NCI-H345 (cell line): ENCODE measurements at places on chromosomes 3 and 15.

DNA sequence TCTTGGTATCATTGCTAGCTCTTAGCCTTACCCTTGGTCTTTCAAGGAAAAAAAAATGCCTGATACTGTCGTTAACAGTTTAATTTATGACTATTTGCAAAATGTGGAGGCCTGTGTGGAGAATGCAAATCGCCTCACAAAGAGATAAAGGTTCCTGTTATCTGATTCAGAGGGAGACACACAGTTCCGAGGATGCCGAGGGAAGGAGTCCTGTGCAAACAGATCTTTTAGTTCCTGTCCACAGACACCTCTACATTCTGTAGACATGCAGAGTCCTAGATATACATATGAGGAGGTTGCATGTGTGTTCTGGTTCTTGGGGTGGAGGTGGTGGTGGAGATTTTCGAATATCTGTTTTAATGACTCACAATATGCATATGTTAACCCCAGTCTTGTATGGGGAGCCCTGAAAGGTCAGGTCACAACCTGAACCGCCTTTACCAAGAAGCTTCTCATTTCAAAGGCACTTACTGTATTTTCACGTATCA is 5.7 kb downstream of the NR2F2 start:
- no peak for DNase-seq

DNA sequence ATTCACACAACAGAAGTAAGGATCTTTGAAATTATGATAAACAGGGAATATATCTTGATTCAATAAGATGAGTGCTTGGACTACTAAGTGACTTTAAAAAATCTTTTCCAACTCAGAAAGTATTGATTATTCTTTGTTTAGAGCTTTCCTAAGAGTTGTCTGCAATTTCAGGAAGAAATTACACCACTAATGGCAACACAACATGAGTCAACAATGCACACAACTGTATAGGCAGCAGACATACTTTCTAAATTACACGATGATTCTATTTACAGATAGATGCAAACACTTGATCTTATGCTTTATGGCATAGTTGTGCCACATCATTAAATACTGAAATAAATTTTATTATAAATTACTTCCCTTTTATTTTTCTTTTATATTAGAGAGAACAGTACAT is 4.4 kb downstream of the NAA50 start:
- DNase-seq = no peak

DNA sequence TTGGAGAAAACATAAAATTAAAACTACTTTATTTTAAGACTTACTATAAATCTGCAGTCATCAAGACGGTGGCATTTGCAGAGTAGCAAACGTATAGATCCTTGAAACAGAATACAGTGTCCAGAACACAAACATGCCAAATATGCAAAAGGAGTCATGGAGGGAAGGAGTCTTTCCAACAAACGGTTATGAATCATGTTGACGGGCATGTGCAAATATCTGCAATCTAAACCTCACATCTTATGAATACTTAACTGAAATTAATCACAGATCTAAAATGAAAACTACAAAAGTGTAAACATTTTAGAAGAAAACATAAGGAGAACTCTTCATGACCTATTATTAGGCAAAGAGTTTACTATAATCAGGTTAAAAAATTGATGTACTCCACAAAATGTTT is 69.4 kb downstream of the TFRC start:
- no peak for DNase-seq

- no peak for DNase-seq
Measured at GRCh38 chr15:88744548-88745020, 58.7 kb upstream of the ACAN start.

- DNase-seq = peak; percentile 48
Measured at GRCh38 chr3:49173116-49173791, 1.9 kb downstream of the KLHDC8B start.

GRCh38 chr15:52294881-52295420 is 653 bp downstream of the MYO5C start:
- DNase-seq = no peak

GRCh38 chr3:110384601-110385000 is 687.0 kb upstream of the NECTIN3 start:
- no peak for DNase-seq

GRCh38 chr15:90955624-90956273 is 1.1 kb downstream of the RCCD1 start:
- peak; percentile 35 for DNase-seq

DNA sequence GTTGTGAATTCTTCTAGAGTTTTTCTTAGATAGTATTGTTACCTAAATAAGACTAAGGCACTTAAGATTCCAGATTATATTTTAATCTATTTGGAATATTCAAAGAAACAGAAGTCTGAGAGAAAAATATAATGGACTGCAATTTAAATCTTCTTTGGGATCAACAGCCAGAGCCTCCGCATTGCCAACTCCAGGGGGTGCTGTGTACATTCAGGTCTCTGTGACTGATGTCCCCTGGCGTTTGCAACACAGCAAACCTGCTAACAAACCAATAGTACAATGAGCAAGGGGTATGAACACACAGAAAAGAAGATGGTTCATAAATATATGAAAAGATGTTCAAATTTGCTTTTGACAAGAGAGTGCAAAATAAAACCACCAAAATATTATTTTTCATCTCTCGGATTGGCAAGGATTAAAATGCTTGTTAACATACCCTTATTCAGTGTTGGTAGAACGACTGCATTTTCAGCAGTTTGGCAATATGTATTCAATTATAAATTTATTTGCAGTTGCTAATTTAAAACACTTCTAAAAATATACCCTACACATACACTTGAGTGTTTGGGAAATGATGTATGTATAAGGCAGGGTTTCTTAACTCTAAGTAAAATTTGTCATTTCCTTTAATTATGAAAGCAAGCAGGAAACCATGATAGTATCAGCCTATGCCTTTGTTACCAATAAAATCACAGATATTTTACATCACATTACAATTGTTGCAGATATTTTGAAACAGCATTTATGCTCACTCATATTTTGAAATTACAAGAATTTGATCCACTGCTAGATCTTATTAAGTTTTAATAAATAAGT is 16.1 kb upstream of the TM4SF1 start:
- peak; percentile 63 for DNase-seq

- DNase-seq = no peak
Measured at GRCh38 chr3:13700362-13700761, 151.4 kb downstream of the FBLN2 start.

DNA sequence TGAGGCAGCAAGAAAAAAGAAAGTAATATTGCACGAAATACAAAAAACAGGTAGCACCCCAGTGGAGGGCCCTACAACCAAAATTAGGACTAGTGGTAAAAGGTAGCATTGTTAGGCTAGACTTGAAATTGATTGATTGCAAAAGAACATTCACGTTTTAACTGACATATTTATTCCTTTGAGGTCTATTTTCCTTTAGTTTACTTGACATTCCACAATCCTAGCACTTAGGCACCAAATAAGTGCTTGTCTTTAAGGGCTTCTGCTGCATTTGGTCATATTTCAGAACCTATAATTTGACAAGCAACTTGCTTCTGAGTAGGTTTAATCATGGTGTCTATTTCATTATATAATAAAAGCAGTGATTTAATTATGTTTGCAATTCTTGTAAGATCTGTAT is 642.7 kb upstream of the AGTR1 start:
- no peak for DNase-seq

DNA sequence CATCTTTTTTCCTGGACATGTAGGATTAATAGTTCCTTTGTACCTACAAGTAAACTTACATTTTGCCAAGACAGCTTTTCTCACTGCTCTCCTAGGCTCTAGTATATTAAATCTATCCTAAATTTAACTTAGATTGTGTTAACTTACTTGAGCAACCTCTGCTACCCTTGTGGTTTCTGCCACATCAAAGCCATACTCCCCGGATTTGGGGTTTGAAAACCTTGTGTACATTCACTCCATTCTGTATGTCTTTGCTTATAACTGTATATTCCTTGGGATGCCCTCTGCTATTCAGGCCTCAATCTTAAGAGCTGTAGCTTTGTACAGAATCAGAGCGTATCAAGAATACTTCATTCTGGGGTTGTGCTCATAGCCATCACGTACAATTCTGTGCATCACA is 60.4 kb downstream of the ARIH1 start:
- no peak for DNase-seq

- no peak for DNase-seq
Measured at GRCh38 chr3:65436580-65436979, 602.1 kb downstream of the MAGI1 start.

DNA sequence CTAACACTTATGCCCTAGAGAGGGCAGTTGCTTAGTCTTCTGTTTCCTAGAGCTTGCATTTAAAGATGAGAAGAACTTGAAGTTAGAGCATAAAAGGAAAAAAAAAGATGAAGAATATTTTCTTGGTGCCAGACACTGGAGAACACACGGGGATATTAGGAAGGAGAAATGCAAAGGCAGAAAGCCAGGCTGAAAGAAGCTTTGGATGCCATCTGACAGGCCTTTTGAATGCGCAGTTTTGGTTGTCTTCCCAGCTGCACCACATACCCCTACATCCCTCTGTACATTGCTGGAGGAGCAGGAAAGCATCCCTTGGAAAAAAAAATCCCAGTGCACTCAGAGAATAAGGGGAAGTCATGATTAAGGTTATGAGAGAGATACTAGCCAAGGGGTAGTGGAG is 378.9 kb downstream of the GAP43 start:
- no peak for DNase-seq

- no peak for DNase-seq
Measured at GRCh38 chr15:63970621-63971426, 75.5 kb downstream of the DAPK2 start.

GRCh38 chr15:48090115-48090514 is 30.7 kb upstream of the SLC24A5 start:
- DNase-seq = peak; percentile 27

- no peak for DNase-seq
Measured at GRCh38 chr15:77069521-77070121, 1.3 kb downstream of the TSPAN3 start.

GRCh38 chr3:164458986-164459385 is 619.3 kb downstream of the SI start:
- no peak for DNase-seq

DNA sequence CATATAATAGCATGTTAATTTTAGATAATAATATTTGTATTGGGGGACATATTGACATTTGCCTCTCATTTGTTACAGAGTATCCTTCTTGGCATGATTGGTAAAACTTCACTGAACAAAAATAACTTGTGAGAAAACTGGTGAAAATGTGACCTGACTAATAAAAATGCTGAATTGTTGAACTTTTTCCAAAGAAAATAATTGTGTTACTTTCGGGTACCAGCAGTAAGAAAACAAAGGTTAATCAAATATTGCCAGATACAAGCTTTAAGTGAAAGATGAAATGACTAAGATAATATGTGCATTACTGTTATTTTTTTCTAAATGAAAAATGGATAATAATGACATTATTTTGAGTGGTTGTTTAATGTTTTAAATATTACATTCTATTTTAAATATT is 15.2 kb downstream of the SLC12A1 start:
- no peak for DNase-seq

- no peak for DNase-seq
Measured at GRCh38 chr3:73664389-73664788, 39.6 kb upstream of the PDZRN3 start.

- DNase-seq = peak; percentile 20
Measured at GRCh38 chr3:31132132-31132769, 237.8 kb upstream of the GADL1 start.

DNA sequence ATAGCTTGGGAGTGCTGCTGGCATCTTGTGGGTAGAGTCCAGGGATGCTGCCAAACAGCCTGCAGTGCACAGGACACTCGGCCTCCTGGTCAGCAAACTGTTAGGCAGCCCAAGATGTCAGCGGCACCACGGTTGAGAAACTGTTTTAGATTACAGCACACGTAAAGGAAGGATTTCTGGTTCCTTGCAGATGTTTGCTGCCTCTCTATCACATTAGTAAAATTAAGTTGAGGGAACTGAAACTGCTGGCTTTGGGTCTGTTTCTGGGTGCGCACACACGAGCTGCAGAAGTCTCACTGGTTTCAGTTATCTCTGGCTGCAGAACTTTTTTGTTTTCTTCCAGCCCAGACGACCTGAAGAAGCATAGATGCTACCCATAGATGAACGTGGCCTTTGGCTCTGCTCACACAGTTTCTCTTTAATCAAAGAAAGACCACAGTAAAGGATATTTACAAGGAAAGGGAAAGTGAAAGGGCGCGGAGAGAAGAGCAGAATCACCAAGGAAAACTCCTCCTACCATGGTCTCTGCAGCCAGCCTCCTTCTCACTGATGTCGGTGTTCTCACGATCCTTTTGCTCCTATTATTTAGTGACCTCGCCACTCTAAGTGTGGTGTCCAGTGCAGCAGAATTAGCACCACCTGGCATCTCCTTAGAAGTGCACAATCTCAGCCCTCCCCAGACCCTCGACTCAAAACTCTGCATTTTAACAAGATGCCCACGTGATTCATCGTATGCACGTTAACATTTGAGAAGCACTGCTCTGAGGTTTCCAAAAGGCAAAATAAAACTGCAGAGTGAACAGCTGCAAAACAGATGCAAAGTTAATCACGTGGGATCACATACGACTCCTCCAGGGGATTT is 50.6 kb upstream of the AKAP13 start:
- no peak for DNase-seq

GRCh38 chr3:159266779-159267178 is 464.9 kb downstream of the MFSD1 start:
- DNase-seq = peak; percentile 11

DNA sequence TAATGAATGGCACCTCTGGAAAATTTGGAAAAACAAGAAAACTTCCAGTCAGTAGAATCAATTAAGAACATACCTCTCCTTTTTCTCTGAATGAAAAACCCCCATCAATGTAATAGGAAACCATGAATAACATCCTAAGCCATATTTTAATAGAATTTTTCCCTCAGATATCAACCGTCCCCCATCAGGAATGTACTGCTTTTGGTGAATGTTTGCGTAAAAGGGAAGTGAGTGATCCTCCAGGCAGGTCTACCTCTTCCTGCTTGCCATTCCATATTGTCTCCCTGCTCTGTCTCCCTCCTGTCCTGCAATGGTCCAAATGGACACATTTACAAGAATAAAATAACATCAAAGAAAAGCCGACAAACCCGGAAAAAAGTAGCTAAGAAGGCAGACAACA is 30.8 kb downstream of the LAMP3 start:
- no peak for DNase-seq

- DNase-seq = no peak
Measured at GRCh38 chr15:35244227-35244626, 159.1 kb upstream of the NANOGP8 start.

GRCh38 chr15:58880320-58880719 is 53.2 kb downstream of the SLTM start:
- no peak for DNase-seq

GRCh38 chr15:56608140-56608778 is 125.0 kb downstream of the ZNF280D start:
- DNase-seq = no peak

DNA sequence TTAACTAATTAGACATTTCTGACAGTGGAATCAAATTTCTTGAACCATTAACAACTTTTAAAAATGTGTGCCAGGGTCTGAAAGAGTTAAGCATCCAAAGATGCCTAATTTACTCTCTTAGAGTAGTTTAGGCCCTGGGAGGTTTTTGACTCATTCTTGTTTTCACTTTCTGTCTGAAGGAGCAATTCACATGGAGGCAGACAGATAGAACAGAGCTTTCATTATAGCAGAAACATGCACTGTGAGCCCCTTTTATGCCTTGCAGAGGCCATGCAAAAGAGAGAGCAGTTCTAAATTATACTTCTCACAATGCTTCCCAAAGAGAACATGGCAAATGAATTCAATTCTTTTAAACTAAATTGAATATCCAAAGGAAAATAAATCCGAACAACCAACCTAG is 554.8 kb downstream of the MFSD1 start:
- DNase-seq = no peak

- DNase-seq = peak; percentile 73
Measured at GRCh38 chr3:185332026-185332735, 30.8 kb upstream of the MAP3K13 start.

GRCh38 chr15:58148633-58149445 is 10.7 kb downstream of the AQP9 start:
- no peak for DNase-seq
